Stimulated activated CD8-positive, alpha-beta memory T cell treated with anti-CD3 and anti-CD28 coated beads, Interleukin-7, amount 100 ng/mL, for 48 hours (primary cell): ENCODE measurements at places on chromosomes 1 and 21.

- DNase-seq = no peak
Measured at GRCh38 chr1:24735156-24735508, 10.1 kb upstream of the CLIC4 start.

GRCh38 chr21:34073032-34073748 is at the start of the genes MRPS6 and SLC5A3:
Gene MRPS6, plus strand, starts transcription at chr21:34073578. Its CDS starts 123 bp downstream, at chr21:34073701.
Gene SLC5A3, plus strand, starts transcription at chr21:34073578. Its CDS starts 21,621 bp downstream, at chr21:34095199.
- peak; percentile 64 for DNase-seq

DNA sequence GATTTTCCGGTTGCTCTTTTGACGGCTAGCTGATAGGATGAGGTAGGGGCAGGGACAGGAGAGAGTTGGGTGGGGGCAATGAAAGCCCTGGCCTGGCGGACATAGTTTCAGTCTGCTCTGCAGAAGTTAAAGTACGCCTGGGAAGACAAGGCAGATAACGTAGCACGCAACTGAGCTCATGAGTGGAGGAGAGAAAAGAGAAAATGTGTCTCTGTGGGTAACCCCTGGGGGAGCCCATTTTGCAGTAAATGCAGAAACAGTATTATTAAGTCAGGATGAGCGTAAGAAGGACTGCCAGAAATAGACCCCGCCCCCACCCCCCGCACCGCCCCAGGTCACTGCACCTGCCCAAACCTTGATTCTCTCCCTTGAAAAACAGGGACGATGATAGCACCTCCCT is 51.7 kb upstream of the TARBP1 start:
- DNase-seq = no peak

DNA sequence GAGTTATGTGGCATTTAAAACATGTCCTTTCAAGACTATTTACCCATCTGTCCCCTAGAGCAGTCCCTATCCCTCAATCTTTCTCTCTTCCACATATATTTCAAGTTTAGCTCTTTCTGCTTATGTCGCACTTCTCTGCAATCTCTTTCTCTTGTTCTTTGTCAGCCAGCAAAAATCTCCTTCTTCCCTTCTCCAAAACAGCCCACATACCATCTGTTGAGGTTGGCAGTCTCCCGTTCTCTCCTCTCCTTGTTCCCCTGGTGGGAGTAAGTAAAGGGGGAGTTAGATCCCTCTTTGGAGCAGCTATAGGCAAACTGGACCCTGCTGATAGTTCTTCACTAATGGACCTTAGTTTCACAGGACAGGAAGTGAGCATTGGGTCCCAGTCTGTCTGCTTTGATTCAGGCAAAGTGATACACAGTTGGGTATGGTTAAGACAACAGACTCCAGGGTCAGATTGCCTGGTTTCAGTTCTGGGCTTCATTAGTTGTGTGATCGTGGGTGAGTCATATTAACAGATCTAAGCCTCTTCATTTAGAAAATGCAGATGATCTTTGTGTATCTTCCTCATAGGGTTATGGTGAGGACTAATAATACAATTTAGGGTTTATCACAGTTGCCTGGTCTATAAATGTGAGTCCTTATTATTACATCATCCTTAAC is 19.7 kb downstream of the BRINP2 start:
- no peak for DNase-seq

DNA sequence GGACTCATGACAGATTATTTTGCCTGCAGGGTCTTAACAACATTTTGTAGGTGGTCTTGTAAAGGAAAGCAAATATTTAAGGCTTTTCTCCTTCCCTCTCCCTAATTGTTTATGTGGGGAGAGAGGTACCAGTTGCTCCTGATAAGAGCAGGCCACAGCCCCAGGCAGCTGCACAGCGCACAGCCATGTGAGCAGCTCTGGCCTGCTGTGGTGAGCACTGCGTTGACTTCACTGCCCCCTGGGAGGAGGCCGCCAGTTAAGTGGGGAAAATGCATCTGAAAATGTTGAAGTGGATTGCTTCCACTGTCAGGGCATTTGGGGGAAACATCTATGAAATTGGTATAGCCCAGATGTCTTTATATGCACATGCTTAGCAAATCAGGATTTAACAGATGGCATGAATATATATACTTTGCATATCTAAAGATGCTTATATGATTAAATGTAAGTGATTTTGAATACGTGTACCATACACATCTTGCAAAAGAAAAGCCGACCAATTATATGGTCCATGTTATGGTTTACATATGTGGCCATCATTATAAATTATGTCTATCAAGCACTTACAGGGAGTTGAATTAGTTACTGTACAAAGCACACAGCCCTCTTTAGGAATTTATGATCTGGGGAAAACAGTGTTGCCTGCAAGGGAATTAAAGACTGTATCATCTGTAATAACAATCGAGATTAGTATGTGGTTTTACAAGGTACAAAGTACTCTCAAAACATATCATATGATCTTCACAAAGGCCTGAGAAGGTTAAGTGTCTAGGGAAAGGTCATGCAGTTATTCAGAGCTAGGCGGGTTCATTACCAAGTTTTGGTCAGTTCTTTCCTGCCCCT is 132.1 kb downstream of the RHOU start:
- DNase-seq = no peak

DNA sequence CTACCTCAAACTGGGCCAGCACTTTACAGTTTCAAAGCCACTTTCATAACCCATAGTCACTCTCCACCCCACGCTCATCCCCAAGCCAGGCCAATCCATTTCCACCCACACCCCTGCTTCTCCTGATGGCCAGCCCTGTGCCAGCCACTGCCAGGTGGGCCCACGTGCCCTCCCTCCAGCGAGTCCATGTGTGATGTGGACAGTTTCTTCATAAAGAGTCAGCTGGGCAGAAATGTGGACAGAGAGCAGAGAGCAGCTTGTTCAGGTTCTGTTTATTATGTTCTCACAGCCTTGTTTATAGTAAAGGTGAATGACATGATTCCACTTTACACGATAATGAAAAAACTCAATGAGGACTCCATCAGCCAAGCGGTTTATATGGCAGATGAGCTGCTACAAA is 37.4 kb upstream of the RGS16 start:
- no peak for DNase-seq

- no peak for DNase-seq
Measured at GRCh38 chr1:54347955-54348699, 58.1 kb downstream of the SSBP3 start.

GRCh38 chr1:98661544-98662355 is at the start of gene SNX7:
Gene SNX7, plus strand, starts transcription at chr1:98661721. Its CDS starts 11 bp downstream, at chr1:98661732.
- DNase-seq = no peak

DNA sequence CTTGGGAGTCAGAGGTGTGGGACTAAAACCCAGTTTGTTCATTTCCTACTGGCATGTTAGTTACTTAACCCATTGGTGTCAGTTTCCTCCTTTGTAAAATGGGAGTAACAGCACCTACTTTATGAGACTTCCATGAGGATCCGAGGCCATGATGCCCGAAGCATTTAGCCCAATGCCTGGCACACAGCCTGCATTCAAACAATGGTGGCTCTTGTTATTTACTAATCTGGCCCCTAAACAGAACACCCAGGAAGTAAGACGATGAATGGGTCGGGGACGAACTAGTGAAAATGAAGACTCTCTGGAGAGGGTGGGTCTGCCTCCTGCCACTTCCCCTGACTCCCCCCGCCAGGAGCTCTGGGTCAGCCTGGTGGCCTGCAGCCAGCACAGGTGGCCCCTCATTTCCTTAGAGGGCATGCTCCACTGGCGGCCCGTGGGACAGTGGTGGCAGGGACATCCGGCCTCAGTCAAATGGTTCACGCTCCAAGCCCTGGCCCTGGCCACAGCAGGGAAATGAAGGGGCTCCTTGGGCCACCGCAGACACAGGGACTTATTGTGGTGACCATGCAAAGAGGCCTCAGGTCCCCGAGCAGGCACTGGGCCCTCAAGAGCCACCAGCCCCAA is 9.5 kb upstream of the TAS1R2 start:
- DNase-seq = no peak

GRCh38 chr1:183263886-183264602 is 78.0 kb downstream of the LAMC2 start:
- DNase-seq = no peak
